T-helper 1 cell treated with Interleukin-12 subunit alpha and Interleukin-12 subunit beta and Interleukin-4 antibody, amounts not matched to agents 30 ng/mL and 1 ng/mL, for 36 hours (primary cell): ENCODE measurements at places on chromosomes 4 and X. TPM values are rescaled to one million over a fixed set of nuclear protein-coding genes. Genes with fewer than 3 reads are reported as not detected.

Gene PDE6B
- 12.5 and 16.2 TPM in 2 replicates for total RNA-seq

Gene LANCL3
- 0.47 and 0.49 TPM in 2 replicates for total RNA-seq

Gene FGD1
- total RNA-seq, result 0.07 TPM in 1 of 2 replicates, not detected in the other

Gene AFM
- not detected in 2 replicates for total RNA-seq

Gene RENBP
- 24.8 and 30.3 TPM in 2 replicates for total RNA-seq
